ENCODE measurements at places on chromosomes 12 and 14.

GRCh38 chr12:97321621-97322020 is 141.0 kb upstream of the RMST start:
- peak; percentile 27 for DNase-seq

- DNase-seq = no peak
These were observed 2.2 kb upstream of the ZFP36L1 start for GRCh38 chr14:68794851-68795596.

- DNase-seq = no peak
These were observed 147.0 kb downstream of the RPAP3 start for GRCh38 chr12:47558625-47559345.

DNA sequence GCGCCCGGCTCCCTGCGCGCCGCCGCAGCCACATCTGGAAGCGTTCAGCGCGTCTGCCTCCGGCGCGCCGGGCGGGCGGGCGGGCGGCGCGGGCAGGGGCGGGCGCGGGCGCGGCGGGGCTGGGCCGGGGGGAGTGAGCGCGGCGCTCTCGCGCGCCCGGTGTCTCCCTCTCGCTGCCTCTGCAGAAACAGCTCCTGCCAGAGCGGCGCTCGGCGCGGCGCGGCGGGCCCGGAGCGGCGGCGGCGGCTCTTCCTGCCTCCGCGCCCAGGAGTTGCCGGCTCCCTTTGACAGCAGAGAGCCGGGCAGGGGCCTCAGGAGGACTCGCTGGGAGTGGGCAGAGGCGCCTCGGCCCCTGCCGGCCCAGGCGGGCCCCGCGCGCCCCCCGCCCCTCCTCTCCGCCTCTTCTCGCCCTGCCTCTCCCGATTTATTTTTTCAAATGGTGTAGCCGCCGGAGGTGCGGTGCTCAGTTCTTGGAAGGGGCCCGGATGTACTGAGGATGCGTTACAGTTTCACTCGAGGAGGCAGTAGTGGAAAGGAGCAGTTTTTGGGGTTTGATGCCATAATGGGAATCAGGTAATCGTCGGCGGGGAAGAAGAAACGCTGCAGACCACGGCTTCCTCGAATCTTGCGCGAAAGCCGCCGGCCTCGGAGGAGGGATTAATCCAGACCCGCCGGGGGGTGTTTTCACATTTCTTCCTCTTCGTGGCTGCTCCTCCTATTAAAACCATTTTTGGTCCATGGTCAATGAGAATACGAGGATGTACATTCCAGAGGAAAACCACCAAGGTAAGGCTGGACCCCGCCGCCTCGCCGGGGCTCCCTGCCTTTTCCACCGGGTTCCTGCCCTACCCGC is at the start of gene CACNA1C:
TSS of gene CACNA1C (plus strand) at position 162 of the 853 bp plus-strand sequence. CDS start at position 738, 576 bp downstream.
- DNase-seq = peak; percentile 67

- DNase-seq = no peak
These were observed 204.1 kb downstream of the GXYLT1 start for GRCh38 chr12:41940571-41940970.

DNA sequence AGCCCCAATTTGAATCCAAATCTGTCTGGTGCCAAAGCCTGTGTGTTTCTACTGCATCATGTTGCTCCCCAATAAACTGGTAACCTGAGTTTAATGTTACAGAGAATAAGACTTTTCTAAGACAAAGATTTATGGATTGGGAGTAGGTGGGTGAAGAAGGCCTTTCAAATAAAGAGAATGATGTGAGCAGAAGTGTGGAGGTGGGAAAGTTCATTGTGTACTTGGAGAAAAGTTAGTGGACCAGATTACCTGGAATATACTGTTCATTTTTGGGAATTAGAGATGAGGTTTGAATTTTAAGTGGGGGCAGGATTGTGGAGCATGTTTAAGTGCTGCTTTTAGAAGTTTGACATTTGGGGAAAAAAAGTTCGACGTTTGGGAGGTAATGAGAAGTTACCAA is 3.1 kb downstream of the FRS2 start:
- DNase-seq = no peak

- no peak for DNase-seq
These were observed 182.9 kb downstream of the EXOC5 start for GRCh38 chr14:57085801-57086200.

- DNase-seq = no peak
These were observed 28.8 kb downstream of the PROX2 start for GRCh38 chr14:74846968-74847665.

DNA sequence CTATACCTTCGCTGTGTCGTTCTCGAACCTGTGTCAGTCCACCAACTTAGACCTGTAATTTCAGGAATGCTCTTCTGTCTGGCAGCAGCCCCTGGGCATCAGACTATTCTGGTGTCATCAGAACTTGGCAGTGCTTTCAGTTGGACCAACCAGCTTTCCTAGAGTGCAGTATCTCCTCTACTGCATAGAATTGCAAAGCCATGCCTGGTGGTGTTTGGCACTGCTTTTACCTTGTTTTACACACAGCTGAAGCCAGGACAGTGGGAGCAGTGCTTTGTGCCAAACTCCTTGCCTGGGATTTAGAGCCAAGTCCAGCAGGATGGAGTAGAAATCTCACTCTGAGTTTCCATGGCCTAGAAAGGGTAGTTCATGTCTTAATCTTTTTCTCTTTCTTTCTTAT is 1.5 kb downstream of the FLVCR2 start:
- no peak for DNase-seq

DNA sequence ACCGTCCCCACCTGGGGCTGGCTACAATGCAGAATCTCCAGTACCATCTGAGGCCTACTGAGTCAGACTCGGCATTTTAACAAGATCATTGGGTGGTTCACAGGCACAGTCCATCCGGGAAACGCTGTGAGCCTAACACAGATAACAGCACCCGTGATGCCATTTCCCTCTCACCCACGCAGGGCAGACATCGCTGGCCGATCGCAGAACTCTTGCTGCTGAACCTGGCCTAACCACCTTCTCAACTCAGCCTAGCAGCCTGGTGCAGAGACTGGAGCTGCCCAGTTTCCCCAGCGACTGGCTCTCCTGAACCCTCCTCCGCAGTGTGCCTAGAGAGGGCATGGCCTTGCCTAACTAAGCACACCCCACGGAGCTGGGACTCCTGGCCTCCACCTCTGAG is 83.3 kb downstream of the NCOR2 start:
- DNase-seq = no peak

DNA sequence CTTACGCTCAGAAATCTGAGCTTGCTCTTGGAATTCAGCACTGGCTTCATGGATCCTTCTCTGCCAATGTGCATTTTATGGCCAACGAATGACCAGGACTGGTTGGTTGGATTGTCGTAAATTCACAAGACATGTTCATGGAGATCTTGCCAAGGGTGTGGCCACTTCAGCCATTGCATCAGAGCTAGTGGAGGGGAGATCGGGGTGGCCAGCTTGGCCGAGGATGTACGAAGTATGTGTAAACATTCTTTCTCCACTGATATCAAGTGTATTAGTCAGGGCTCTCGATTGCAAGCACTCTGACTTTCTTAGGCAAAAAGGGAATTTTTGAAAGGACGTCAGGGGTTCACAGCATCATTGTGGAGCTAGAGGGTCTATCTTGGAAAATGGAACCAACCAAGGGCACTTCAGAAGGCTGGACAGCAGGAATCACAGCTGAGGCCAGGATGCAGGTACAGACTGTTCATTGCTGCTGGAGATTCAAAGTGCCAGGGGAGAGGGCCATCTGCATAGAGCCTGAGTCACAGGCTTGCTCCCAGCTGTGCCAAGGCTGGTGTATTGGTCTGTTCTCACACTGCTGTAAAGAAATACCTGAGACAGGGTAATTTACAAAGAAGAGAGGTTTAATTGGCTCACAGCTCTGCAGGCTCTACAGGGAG is 32.9 kb upstream of the ADGRD1 start:
- DNase-seq = no peak

DNA sequence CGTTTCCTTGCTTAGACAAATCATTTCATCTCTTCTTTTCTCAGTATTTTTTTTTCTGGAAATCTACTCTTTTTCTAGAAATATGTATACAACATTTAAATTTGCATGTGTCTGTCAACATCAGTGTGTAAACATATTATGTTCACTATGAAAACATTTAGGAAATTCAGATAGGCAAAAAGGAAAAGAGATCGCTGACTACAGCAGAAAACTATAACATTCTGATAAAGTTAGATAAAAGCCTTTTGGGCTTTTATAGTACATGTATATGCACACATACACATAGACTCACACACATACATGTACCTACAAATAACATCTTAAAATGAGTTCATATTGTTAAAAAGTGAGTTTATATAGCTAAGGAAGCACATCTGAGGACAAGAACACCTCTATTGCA is 142.1 kb downstream of the RAD51B start:
- no peak for DNase-seq

- DNase-seq = no peak
These were observed 123.4 kb downstream of the ADCK1 start for GRCh38 chr14:77923131-77923936.

DNA sequence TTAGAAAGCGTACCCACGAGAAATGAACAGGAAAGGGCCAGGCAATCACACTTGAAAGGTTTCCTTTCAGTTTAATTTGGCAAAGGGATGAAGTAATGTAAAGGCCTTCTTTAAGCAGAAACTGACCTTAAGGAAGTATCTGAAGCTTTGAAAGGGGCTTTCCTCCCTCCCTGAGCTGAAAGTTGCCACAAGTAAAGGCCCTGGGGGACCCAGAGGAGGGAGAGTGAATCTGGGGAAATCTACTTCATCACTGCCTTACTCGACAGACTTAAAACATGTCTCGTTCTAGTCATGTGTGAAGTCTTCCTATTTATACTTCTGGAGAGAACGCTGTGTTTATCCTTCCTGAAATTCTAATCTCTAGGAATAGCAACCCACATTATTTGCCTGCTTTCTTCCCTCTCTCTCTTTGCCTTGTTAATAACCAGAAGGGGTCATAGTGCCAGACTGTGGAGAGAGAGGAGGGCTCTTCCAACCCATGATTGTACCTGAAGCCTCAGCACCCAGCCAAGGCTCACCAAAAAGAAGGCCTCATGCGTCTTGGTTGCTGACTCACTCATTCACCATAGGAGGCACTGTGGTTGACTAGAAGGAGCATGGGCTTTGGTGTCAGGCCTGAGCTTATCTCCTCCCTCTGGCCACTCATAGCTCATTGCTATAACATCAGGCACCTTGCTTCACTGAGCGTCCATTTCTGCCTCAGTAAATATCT is 10.2 kb upstream of the GPX2 start:
- no peak for DNase-seq

DNA sequence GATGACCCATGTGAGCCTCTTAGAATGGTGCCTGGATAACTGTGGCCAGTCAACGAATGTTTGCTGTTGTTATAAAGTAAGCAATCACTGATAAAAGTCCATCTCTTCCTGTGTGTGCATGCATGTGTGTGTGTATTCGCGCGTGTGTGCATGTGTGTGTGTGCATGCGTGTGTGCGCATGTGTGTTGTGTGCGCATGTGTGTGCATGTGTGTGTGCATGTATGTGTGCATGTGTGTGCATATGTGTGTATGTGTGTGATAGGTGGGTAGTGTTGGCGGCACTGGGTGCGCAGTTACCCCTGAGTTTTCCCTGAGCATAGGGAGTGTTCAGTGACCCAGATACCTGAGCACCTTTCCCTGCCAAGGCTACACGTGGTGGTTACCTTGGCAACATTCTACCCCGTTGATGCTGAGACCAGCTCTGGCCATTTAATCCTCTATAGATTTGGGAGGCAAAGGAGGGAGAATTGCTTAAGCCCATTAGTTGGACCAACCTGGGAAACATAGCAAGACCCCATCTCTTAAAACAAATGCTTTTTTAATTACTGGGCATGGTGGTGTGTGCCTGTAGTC is 137.8 kb downstream of the SLC15A4 start:
- DNase-seq = no peak

- DNase-seq = no peak
These were observed 30.4 kb upstream of the KCNA5 start for GRCh38 chr12:5013266-5013730.

DNA sequence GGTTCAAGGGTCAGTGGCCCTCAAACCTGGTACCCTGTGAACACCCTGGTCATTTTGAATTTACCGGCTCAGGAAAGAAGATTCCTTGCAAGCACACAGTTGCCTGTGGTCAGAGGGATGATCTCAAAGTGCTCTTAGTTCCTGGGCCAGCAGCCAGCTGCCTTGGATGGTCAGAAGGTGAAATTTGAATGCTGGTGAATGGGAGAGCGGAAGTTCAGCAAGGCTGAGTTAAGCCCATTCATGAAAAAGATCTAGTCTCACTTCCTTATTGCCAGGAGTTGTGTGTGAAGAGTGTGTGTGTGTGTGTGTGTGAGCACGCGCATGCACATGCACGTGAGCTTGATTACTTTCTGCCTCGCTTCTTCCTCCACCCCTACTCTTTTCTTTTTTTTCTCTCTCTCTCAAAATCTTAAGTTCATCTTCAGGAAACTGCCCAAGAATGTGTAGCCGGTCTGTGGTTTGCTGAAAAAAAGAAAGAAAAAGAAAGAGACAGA is 155.5 kb upstream of the CCND2 start:
- DNase-seq = no peak

DNA sequence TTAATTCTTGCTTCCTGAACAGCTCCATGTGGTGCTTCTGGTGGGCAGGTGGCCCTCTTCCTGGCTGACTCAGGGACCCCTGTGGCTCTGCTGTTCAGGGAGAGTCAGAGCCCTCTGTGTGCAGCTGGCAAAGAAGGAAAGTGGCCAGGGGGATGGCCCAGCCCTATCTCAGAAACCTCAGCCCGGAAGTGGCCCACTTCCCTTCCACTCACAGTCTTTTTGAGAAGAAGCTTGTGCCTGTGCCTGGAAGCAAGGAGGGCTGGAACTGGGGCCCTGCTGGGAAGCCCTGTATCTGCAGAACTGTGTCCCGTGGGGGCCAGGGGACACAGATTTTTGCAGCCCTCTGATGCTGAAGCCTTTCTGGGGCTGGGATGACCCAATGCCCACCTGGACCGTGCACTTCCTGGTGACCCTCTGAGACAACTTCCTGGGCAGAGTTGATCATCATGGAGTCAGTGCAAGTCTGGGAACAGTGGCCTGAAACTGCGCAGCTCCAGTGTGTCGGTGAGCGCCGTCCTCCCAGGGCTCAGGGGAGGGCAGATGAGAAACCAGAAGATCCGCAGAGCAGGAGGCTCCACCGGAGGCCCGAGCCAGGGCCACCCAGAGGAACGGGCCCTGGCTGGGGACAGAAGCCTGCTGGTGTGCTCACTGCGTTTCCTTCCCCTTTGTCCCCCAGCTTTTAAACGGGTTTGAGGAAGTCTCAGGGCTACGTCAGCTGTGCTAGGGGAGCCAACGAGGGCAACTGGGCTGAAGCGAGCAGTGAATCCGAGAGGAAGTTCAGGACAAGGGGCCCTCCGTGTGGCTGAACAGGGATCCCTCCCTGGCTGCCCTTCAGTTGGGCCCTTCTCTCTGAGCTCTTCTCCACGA is 217.4 kb upstream of the RTL1 start:
- peak; percentile 39 for DNase-seq

DNA sequence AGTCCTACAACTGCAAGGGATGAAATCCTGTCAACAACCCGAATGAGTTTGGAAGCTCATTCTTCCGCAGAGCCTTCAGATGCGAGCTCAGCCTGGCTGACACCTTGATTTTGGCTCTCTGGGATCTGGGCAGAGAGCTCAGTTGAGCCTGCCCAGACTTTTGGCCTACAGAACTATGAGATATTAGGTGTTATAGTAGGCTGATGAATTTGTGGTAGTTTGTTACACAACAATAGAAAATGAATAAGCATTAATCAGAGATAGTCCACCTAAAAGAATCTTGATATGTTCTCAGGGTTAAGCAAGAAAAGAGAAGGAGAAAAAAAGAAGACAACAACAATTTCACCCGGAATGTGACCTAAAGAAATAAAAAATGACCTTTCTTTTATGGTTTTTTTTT is 30.4 kb upstream of the GZMB start:
- no peak for DNase-seq
